ENCODE measurements at places on chromosomes 5 and 9.

DNA sequence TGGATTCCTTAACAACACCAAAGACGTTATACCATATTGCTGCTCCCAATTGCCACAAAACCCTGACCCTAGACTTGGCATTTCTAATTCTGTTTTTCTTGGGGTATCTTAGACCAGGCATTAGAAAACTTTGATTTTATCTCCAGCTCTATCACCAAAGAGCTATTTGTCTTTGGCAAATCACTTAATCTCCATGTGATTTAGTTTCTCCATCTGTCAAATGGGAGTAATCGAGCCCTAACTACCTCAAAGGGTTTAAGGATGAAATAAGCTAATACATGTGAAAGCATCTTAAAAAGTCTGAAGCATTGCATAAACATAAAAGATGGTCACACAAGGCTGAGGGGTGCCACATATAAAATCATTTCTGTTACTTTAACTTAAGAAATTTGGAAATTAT, 60.6 kb downstream of the FYB1 start:
- no peak for DNase-seq

- no peak for DNase-seq
These were observed 119.5 kb downstream of the BAAT start for GRCh38 chr9:101265261-101265660.

GRCh38 chr5:132821791-132822190, 8.7 kb downstream of the SHROOM1 start:
- no peak for DNase-seq

GRCh38 chr5:14349029-14349428, 205.9 kb downstream of the TRIO start:
- no peak for DNase-seq

GRCh38 chr5:93053825-93054224, 527.2 kb downstream of the NR2F1-AS1 start:
- DNase-seq = peak; percentile 68

- no peak for DNase-seq
These were observed 60.2 kb downstream of the PPARGC1B start for GRCh38 chr5:149790276-149790675.

GRCh38 chr9:21875893-21876292, 73.5 kb downstream of the MTAP start:
- DNase-seq = no peak

GRCh38 chr9:136140046-136140445, 21.4 kb upstream of the TMEM250 start:
- no peak for DNase-seq

- DNase-seq = no peak
These were observed 38.1 kb downstream of the ANGPTL2 start for GRCh38 chr9:127084076-127085039.

GRCh38 chr5:133141746-133142145, 89.9 kb downstream of the HSPA4 start:
- DNase-seq = no peak

GRCh38 chr5:137595396-137596079, 96.4 kb upstream of the SPOCK1 start:
- DNase-seq = no peak

DNA sequence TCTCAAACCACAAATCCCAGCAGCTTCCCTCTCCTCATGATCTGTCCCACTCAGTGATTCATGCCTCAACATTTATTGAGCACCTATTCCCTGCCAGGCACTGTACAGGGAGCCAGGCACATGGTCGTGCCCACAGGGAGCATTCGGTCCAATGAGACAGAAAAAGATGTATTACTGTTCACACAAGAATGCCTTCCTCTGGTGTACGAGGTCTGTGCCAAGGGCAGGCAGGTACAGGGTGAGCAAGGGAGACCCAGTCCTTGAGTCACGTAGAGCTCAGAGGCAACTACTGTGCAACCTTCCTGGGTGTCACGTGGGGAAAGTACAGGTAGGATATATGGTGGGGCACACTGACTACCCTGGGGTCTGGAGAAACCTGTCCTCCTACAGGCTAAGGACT, 4.6 kb downstream of the CNTFR start:
- DNase-seq = no peak

GRCh38 chr9:134621558-134622110, 20.0 kb upstream of the COL5A1 start:
- no peak for DNase-seq

DNA sequence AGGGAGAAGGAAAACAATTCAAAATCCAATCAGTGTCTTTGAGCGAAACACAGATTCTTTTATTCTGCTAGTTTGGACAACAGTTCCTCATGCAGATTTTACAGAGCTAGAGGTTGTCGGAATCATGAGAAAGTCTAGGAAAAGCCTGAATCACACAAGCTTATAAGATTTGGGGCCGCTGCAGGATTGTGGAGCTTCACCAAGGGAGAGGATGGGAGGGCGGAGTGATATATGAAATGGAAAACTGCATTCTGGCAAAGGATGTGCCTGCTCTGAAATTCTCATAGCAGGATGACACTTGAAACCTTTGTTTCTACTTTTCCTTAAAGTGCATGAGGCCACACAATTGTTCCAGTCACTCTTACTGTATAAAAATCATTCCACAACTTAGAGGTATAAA, 134.3 kb downstream of the OR2K2 start:
- DNase-seq = no peak

- no peak for DNase-seq
These were observed 601 bp downstream of the FBXO38 start for GRCh38 chr5:148384380-148384737.

- DNase-seq = no peak
These were observed 259.7 kb downstream of the CDH10 start for GRCh38 chr5:24385070-24385469.

- peak; percentile 44 for DNase-seq
These were observed 35.4 kb downstream of the UBE2R2 start for GRCh38 chr9:33852216-33852826.

DNA sequence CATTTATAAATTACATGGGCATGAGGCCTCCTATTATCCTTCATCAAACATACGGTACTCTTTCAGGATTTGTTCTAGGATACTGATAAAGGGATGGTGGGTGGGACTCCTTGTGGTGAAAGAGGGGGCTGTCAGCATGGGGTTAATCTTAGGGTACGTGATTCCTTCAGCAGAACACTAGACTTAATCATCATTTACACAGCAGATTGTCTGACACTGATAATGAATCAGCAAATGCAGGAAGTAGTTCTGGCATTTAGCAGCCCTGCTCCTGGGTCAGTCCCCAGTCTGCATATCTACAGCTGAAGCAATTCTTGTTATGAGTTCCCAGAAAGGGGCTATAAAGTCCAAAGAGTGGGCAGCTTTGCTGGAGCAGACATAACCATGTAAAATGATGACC, 384.6 kb downstream of the SPOCK1 start:
- no peak for DNase-seq
